ENCODE measurements at places on chromosomes 4 and X.

DNA sequence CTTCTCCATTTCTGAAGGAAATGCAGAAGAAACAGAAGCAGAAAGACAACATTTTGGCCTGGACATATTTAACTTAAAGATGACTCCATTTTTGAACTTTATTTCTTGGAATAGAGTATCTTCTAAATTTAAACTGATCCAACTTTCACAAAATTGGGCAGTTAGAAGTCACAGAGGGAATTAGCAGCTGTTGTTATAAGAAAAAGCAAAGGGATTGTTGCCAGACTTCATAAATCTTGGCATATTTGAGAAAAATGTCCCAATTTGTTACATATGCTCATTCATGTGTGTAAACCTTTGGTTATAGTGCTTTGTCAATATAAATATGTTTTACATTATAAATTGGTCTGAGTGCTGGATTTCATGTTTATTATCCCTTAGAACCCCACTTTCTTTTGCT, 3.4 kb downstream of the GLUD2 start:
- DNase-seq = no peak

DNA sequence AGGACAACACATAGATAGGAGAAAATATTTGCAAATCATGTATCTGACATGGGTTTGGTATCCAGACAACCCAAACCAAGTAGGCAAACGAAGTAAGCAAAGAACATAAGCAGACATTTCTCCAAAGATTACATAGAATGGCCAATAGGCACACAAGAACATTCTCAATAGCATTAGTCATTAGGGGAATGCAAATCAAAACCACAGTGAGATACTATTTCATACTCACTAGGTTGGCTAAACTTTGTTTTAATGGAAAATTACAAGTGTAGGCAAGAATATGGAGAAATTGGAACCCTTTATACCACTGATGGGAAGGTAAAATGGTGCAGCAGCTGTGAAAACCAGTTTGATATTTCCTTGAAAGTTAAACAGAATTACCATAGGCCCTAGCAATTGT, 74.7 kb downstream of the CHRNA9 start:
- no peak for DNase-seq

DNA sequence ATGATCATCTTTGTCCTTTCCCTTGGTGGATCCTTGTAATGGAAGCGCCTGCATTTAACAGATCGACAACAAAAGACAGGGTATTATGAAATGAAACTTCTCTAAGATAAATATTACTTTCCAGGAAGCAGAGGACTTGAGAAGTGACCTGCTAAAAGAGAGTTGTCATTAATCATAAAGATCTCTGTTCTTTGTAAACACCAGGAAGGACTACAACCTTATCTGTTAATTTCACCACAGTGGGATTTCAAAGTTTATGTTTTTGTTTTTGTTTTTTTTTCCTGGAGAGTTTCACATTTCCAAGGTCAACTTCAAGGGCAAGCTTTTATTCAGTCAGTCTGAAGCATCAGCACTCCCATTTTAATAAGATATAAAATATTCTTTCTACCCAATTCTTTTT, 170.9 kb downstream of the RCHY1 start:
- DNase-seq = no peak

GRCh38 chr4:111512081-111512783, 633.0 kb upstream of the FAM241A start:
- no peak for DNase-seq

DNA sequence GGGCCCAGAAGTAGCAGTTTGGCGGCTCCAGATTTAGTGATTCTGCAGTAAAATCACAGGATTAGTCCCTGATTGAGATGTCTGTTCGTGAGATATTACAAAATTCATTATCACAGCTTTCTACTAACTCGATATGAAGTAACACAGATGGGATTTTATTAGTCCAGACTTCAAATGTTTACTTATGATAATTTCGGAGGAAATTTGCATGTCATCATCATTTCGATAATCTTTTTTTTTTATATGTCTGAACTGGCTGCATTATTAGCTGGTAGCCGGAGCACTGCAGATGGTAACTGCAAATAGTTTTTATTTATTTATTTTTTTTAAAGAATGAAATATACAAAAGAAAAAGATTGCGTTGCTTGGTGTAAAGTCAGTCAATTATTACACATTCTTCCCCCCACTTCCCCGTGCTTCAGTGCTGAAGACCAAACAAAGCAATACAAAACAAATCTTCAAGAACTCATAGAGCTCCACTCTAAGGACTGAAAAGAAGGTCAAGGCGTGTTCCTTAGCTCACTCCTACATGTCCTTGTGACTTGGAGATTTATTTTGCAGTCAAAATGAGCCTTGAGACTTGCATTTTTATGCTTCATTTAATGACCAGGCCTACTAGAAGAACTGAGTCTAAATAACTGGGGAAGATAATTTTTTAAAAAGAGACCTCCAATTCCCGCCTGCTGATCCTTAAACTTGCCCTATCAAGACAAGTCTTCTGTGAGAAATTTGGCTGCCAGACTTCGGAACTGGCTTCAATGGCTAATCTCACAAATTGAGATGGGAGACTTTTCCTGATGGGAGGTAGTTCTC, 11.7 kb upstream of the PITX2 start:
- DNase-seq = no peak

DNA sequence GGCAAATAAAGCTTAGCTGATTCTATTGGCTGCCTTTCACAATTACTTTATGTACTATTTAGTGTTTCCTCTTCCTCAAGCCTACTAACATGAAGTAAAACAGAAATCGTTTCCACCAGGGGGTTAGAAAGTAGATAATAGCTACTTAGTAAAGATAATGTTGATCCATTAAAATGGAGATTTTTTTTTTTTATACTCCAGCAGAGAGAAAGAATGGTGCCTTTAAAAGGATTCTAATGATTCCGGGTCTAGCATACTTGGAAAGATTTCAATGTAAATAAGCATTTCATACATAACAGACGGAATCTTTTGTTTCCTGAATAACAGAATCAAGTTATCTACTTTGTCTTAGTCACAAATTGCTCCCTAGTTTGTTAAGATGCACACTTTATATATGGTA, 37.1 kb downstream of the GK start:
- no peak for DNase-seq

GRCh38 chr4:183968931-183969330, 63.8 kb downstream of the STOX2 start:
- DNase-seq = no peak

DNA sequence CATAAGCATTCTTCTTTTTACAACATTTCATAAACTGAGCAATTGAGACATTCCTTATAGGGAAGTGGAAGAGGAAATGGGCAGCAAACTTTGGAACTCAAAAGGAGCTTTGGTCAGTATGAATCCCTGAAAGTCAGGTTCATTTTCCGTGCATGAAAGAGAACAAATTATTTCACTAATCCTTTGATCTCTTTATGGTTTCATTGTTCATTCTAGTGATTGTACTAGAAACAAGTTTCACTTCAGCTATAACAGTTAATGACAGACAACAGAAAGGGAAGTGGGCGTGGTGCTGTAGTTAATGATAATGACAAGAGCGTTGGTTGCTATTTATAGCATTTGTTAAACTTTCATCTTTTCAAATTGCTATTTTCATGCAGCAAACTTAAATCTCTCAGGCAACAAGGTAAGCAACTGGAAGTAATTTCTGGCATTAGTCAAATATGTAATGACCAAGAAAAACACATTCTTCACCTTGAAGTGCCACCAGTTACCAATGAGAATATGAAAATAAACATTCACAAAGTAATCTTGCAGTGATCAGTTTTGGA, 98.4 kb downstream of the AREG start:
- no peak for DNase-seq

- DNase-seq = no peak
These were observed 15.1 kb upstream of the CLDN24 start for GRCh38 chr4:183337349-183337748.

DNA sequence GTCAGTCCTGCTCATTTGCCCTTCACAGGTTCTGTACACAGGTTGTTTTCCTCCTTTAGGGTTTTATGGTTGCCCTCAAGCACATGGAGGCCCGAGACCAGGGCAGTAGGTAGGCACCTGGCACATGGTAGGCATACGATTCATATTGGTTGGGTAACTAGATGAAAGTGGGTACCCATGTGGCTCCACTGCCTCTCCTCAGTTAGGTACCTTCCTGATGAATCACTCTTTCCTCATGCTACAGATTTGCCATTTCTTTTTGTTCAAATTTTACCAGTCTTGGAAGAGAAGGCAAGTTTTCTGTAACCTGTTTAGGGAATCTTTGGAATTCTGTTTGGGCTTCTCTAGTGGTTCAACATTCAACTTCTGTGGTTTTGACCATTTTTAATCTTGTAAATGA, 121.3 kb downstream of the FHIP1A start:
- no peak for DNase-seq

DNA sequence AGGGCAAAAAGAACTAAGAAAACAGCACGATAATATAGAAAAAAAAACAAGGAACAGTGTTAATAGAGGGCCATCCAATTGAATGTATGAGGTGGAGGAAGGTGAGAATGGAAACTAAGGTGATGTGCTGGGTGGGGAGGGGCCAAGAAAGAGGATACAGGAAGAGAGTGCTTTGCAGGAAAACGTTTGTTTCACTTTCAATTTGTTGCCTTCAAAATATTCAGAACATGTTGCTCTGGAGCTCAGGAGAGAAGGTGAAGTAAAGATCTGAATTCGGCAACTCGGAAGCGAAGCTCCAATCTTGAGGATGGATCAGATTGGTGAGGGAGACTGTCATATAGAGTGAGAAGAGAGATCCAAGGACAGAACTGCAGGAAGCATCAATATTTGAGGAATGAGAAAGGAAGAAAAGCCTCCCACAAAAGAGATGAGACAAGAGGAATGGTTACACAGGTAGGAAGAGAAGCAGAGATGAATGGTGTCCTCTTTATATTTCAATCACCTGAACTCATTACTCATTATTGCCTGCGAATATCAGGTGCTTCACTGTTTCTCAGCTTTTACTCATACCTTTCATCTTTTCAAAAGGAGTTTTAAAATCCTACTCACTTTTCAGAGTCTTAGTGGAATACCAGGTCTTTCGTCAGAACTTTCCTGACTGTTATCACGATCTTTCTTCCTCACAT, 14.7 kb upstream of the SEC24D start:
- DNase-seq = no peak

GRCh38 chrX:30572004-30572403, 5.6 kb downstream of the TASL start:
- no peak for DNase-seq

DNA sequence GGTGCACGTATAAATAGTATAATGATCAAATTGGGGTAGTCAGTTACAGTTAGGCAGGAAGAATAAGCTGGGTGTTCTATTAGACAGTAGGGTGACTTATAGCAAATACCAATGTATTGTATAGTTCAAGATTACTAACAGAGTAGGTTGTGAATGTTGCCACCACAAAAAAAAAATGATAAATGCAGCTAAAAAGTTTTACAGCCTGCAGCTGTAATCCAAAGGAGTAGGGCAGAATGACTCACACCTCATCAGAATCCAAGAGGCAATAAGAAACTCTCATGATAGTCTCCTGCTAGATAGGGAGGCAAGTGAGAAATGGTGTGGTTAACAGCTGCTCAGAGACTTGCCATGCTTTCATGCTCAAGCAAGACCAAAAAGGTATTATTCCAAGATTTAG, 19.6 kb upstream of the TCEAL4 start:
- DNase-seq = no peak

DNA sequence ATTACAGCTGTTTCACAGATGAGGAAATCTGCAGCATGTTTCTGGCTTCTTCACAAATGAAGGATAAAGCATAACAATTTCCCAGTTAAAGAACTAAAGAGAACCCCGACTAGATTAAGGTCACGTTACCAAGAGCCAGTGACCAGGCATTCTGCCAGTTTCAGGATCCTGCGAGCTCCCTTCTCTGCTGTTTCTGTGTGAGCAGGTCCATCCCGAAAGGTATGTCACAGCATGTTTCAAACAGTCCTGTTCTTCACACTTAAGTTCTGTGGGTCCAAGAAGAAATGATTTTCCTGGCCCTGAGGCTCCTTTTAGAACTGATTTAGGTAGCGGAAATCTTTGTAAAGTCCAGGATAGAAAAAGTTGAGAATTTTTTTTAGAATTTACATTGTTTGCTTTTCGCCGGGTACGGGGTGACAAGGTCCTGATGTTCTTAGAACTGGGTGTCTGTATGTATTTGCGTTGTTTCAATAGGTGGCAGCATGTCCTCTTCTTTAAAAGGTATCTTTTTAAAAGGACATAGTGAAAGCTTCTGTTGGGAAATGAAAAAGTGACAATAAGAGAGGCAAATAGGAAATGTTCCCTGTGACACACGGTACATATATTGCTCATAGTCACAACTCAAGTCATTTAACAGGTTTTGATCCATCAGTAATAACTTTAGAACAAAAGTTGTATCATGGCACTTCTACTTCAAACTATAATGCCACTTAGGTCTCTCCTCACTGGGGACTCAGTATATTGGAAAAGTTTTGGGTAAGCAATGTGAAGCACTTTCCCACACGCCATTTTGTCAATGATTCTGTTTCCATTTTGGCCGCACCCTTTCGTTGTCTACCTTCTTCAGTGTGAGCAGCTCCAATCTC, 18.4 kb downstream of the IL21 start:
- no peak for DNase-seq

Data from stimulated activated CD8-positive, alpha-beta memory T cell treated with anti-CD3 and anti-CD28 coated beads, Interleukin-4, amount 100 ng/mL, for 4 hours (primary cell).